Activated CD4-positive, alpha-beta T cell treated with anti-CD3 and anti-CD28 coated beads, Interleukin-2, amount 50 U/mL, for 48 hours (primary cell): ENCODE measurements at places on chromosomes 1 and 21.

DNA sequence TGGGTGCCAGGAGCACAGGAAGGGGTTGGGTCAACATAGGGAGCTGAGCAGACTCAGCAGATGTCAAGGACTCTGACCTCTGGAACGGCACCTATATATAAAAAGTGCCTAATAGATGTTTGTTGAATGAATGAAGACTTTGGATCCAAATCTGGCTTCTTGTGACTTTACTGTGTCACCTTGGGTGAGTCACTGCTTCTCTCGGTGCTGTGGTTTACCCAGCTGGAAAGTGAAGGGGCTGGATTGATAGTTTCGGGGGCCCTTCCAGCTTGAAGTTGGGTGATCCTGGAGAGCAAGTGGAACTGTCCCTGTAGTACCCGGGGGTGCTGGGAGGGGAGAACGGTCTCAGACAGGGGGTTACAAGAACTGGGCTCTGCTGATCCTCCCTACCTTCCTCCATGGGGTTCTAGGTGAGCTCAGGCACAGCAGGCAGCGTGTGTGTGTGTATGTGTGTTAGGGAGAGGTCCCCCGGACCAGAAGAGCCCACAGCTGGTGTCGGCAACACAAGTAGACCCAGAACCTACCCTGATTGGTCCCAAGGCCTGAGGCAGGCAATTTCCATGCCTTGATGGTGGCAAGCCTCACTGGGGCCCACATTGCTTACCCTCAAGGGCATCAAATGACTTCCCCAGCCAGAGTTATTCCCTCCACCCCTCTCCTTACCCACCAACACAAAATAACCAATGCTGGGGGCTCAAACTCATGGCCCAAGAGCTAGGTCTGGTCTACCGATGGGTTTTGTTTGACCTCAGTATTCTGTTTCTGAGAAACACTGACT lies 5.5 kb upstream of the PADI1 start:
- no peak for DNase-seq

DNA sequence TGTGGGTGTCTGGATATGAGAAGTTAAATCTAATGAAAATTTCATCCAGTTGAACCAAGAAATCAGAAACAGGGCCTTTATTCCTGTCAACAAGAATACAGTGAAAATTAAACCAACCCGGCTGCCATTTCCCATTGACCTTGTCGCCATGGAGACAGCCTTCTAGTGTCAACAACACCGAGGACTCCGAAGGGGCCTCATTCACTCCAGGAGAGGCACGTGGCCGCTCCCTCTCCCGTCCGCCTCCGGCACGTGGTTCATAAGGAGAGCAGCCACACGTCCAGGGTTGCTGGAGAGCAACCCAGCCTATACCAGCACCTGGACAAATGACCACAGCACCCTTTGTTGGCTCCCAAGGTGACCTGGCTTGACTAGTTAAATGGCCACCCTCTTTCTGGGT lies 120.3 kb upstream of the VAMP3 start:
- DNase-seq, result no peak

GRCh38 chr1:228943436-228943835 lies 208.2 kb downstream of the RHOU start:
- no peak for DNase-seq

GRCh38 chr1:185318431-185319138 lies 1.5 kb upstream of the IVNS1ABP start:
- no peak for DNase-seq

DNA sequence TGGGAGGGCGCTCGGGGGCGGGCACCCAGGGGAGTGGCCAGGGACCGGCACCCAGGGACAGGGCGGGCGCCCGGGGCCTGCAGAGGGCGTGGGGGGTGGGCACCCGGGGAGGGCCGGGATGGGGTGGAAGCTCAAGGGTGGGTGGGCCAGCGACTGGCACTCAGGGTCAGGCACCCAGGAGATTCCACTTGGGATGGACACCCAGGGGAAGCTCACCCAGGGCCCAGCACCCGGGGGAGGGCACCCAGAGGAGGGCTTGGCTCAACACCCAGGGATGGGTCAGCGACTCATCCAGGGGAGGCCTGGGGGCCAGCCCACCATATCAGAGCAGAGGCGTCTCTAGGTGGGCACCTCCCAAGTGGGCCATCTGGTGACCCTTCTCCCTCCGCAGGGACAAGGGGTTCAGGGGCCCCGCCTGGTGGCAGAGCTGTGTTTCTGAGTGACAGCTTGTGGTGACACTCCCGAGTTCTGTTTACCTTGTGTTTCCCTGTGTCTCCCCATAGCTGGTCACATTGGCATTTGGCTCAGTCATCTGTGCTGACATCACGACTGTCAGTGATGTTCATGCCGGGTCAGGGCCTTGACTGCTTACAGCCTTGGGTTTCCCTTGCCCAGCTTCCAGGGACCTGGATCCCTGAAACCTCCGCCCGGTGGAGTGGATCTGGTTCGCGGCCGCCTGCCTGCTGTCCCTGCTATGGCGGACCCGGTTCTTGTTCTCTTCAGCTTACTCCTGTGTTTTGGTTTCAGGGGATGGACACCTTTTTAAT lies 749 bp downstream of the IBA57 start:
- peak; percentile 58 for DNase-seq

DNA sequence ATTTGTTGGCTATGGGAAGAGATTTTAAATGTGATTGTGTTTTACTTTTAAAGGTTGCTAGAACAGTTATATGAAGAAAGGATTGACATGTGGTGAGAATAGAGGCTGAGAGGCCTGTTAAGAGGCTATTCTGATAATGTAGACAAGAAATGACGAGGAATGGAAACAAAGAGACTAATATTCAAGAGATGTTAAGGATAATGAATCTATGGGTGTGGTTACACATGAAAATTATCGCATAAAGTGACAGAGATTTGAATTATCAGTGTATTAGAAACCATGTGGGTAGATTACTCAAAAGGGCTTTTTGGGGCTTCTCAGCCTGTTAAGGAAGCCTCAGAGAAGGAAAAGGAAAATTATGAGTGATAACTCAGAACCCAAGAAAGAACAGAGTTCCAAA lies 120.4 kb downstream of the MACF1 start:
- DNase-seq, result no peak

DNA sequence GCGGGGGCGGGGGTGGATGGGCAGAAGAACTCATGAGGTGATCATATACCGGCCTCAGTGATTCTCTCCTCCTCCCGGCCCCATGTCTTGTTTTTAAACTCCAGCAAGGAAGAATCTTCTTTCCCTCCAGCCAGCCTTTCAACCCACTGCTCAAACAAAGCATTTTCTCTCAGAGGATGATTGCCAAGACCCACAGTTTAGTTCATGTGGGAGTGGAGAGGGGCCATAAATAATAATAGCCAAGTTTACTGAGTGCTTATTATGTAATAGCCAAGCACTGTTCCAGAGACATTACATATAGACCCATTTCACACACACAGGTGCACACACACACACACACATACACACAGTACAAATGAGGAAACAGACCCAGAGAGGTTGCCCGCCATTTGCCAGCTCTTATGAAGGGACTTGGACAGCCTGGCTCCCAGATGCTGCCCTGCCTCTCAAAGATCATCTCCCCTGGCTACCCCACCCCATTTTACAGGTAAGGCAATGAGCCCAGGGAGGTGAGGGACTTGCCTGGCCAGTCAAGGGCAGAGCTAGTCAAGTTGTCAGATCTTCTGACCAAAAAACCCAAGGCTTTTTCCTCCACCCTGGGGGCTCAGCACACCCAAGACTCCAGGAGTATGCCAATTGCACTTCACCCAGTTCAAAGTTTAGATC lies 18.0 kb upstream of the BCAR3 start:
- DNase-seq, result no peak

- DNase-seq, result peak; percentile 33
These were observed 777 bp downstream of the LRRC41 start for GRCh38 chr1:46302641-46303037.

- DNase-seq, result no peak
These were observed 1604.7 kb downstream of the PLA2G4A start for GRCh38 chr1:188433425-188433824.

- no peak for DNase-seq
These were observed 7.0 kb upstream of the SPATC1L start for GRCh38 chr21:46191257-46191685.

GRCh38 chr21:33126569-33126968 lies 56.6 kb downstream of the OLIG1 start:
- DNase-seq, result no peak

GRCh38 chr1:56052041-56052440 lies 527.3 kb downstream of the PLPP3 start:
- DNase-seq, result no peak

GRCh38 chr1:64163970-64164369 lies 39.5 kb upstream of the UBE2U start:
- no peak for DNase-seq

GRCh38 chr1:52424813-52425212 lies 20.4 kb downstream of the PRPF38A start:
- no peak for DNase-seq

GRCh38 chr1:156745881-156746280 lies 5.0 kb upstream of the MRPL24 start:
- no peak for DNase-seq

GRCh38 chr1:31529999-31530684 lies 46.2 kb upstream of the TINAGL1 start:
- no peak for DNase-seq

DNA sequence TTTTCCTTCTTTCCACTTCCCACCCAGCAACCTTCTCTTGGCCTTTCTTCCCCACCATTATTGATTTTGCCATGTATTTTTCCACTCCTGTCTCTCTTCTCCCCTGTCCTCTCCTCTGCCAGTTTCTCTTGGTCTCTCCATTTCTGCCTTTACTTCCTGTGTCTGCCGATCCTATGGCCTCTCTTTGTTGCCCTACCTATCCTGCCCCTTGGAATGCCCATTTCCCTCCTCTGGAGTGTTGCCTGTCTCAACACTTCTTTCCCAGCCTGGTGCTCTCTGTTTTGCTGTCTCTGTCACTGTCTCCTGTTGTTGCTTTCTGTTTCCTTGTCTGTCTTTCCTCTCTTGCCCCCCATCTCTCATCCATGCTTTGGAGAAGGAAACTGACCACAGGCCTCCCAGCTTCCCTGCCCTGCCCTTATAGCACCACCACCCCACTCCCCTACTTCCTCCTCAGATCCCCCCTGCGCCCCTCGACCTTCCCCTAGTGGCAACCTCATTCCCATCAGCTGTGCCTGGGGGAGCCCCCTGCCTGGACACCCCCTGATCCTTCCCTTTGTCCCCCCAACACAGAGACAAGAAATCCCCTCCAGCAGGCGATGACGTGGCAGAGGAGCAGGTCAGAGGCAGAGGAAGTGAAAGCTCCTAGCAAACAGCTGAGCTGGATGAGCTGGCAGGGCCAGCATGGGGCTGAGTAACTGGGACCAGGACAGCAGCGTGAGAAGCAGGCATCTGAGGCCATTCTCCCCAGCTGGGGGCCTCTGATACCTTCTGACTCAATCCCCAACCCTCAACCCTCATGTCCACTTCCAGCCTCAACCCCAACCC lies 6.6 kb upstream of the ETV3L start:
- DNase-seq, result peak; percentile 50

GRCh38 chr1:172390683-172391551 lies 29.6 kb upstream of the C1orf105 start:
- no peak for DNase-seq

- DNase-seq, result peak; percentile 1
These were observed 244.2 kb upstream of the HOOK1 start for GRCh38 chr1:59570524-59570923.

DNA sequence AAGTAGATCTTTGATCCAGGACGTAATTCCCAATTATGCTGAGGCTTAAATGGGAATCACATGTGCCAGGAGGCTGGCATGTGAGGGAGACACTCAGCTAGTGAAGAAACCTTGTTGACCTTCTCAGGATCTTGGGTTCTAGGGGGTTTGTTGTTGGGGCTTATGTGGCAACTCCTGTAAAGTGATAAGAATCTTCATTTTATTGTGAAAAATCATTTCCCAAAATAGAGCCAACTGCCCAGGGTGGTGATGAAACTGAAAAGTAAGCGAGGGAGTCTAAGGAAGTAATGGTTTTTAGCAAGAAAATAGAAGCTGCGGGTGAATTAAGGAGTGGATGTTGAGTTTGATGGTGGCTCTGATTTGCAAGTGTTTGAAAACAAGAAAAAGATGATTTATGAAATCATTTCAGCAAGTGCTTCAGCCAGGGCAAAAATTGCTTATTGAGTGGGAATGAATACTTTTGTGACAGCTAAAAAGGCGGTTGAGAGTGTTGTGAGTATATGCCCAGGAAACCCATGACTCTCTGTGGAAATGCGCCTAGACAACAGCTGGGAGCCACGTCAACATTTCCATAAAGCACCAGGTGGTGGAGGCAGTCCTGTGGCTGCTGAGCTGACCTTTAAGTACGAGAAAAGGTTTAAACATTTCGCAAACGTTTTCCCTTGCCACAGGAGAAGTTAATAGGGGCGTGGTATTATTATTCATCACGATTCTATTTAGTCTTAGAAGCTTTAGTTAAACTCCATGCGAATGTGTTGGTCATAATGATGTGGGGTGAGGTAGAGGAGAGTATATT lies 102.7 kb downstream of the HMGB4 start:
- no peak for DNase-seq

- DNase-seq, result no peak
These were observed 843.9 kb downstream of the AMY1C start for GRCh38 chr1:104593413-104594187.

- no peak for DNase-seq
These were observed 25.8 kb upstream of the PPT1 start for GRCh38 chr1:40122855-40123254.

- DNase-seq, result no peak
These were observed 244.0 kb upstream of the DMRTA2 start for GRCh38 chr1:50667272-50667671.

GRCh38 chr1:60153961-60154360 lies 80.4 kb upstream of the C1orf87 start:
- DNase-seq, result no peak

DNA sequence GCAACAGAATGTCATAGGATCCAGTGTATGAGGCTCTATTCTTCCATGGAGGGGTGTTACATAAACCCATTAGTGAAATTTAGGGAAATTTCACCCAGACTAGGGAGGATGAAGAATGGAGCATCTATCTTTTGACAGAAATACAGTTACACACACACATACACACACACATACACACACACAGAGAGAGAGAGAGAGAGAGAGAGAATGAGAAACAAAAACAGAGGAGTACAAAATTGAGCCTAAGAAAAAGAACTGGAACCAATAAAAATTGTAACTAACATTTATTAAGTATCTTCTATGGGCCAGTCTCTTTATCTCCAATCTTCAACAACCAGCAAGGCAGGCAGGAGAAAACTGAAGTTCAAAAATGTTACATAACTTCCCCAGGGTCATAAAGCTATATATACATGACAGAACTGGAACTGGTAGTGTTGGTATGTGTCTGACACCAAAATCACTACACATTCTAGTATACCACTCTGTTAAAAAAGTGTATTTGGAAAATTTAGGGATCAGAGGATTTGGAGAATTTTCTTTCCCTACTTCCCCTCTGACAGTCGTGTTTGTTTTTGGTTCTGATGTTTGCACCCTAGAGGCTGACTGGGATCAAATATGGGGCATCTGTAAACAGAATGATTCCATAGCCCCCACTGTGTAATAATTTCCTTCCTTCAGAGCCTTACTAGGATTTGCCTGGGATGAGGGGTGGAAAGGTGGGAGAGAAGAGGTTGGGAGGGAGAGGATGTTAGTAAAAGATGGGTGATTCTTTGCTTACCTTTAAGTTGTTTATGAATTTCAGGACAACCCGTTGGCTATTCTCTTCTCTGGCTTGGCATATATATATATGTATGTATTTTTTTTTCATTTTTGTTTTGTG lies 1.0 kb upstream of the ZFYVE9 start:
- no peak for DNase-seq
